Urinary bladder (tissue), 4 donors: ENCODE measurements at places on chromosomes 7 and 10. TPM values are rescaled to one million over a fixed set of nuclear protein-coding genes. Genes with fewer than 3 reads are reported as not detected.

DNA sequence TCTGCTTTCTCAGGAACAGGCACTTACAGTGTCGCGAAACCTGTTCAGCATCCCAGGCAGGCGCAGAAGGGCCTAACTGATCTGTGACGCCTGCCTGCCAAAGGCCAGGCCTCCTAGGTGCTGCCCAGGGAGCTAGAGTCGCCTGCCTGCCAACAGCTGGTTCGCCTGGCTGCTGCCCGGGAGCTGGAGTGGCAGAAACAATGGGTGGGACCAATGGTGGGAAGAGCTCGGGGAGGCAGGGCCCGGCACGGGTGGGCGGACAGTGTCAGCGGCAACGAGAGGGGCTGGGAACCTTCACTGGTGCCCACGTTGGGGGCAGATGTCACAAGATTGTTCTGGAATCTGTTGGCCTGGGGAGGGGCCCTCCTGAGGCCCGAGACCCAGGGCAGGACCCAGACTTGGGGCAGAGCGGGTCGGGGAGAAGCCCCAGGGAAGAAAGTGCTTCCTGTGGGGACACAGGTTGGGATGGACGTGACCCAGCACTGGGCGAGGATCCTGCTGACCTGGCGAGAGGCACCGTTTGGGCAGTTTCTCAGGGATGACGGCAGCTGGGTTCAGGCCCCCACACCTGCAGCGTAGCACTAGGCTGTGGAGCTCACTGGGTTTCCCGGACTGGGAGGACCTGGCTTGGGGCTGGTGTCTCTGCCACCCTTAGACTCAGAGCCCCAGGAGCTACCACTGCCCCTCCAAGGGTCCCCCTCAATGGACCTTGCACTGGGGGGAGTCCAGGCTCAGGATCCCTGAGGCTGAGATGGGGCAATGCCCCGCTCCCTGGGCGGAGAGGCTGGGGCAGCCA lies 181.8 kb downstream of the ELFN1 start:
- DNase-seq = no peak

The OR6B1 gene
- not detected for total RNA-seq

DNA sequence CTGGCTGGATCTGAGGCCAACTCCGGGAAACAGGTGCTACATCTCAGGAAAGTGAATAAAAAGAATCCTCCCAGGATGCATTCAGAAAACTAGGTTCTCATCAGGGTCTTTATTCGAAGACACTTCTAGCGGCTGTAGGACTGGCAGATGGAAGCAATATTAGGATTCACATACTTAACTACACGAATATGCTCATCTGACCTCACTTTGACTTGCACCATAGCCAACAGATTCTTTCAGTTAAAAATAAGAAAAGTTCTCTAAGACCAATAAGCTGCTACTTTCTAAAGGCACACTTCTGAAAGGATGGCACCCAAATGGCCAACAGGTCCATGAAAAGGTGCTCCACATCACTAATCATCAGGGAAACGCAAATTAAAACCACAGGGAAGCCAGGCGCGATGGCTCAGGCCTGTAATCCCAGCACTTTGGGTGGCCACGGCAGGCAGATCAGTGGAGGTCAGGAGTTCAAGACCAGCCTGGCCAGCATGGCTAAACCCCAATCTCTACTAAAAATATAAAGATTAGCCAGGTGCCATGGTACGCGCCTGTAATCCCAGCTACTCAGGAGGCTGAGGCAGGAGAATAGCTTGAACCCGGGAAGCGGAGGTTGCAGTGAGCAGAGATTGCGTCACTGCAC lies 258.0 kb downstream of the ZMYND11 start:
- DNase-seq = no peak

The ADCYAP1R1 gene
- total RNA-seq = 4.5 TPM

- DNase-seq = no peak
These were observed 431.4 kb downstream of the DNAJB6 start for GRCh38 chr7:157768198-157768597.

DNA sequence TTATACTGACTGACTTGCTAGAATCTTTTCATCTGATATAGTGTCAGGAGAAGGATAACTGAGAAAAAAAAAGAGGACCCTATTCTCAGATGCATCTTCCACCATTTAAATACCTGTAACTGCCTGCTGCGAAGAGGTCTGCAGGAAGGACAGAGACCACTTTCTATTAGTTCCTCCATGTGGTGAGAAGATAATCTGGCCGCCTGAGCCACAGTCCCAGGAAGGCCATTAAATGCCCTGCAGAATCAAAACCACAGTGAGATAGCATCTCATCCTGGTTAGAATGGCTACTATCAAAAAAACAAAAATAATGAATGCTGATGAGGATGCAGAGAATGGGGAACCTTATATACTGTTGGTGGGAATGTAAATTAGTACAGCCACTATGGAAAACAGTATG lies 19.9 kb upstream of the IFIT1B start:
- no peak for DNase-seq

The CYP2C19 gene
- total RNA-seq = not detected

The GIMAP7 gene
- 16.2 TPM for total RNA-seq
